ENCODE measurements at places on chromosomes 6 and 20.
A peak's percentile ranks its signal among the peaks of the same experiment; 100 is the strongest.

GRCh38 chr6:129287231-129288177, 404.6 kb downstream of the LAMA2 start:
- no peak for DNase-seq

DNA sequence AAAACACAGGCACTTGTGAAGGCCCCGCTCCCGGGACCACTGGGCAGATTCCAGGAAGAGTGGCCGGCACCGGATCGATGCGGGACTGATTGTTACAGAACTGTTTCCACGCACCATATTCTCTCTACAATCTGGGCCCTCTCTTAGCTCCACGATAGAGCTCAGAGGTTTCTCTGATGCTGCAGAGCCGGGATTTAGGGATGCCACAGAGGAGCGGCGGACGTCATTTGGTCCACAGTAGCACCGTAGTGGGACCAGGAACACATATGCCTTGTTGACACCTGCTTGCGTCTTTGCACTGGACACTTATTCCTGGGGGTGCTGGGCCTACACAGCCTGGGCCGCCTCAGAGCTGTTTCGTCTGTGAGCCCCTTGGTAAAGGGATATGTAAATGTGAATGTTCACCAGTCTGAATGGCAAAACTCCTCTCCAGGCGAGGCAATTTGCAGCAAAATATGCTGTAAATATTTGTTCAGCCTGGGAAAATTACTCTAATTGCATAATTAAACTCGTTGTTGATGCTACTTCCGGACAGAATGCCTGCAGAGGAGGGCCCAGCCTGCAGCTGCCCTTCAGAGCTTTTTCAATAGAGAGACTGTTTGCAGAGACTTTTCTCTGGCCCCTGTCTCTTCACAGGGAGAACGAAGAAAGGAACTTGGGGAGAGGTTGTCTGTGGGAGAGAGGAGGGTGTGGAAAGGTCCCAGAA, 9.4 kb downstream of the PCK1 start:
- DNase-seq = no peak

- DNase-seq = no peak
Observed at GRCh38 chr6:144417681-144418080, 132.5 kb downstream of the UTRN start.

- DNase-seq = no peak
Observed at GRCh38 chr20:35134472-35134871, 12.7 kb downstream of the EDEM2 start.

DNA sequence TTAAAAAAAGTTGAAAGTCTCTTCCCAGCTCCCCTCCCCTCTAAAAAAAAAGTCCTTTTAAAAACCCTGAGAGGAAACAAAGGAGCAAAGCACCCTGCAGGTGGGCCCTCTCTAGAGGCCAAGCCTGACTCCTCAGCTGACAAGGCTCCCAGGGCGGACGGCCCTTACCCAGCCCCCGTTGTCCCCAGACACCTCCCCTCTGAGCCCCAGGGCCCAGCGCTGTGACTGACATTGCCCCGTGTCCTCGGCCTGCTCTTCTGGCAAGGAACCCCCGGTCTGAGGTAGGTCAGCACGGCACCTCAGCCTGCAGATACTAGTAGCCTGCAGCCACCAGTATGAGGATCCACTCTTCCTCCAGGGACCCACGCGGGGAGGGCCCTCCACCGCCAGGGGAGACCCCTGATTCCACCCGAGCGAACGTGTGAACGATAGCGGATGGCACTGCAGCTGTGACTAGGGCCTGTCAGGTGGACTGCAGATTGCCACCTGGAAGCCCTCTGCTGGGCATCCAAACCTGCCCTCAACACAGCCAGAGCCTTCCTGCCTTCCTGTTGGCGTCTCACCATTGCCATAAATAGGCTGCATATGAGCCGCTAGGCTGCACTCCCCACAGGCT, 34.2 kb downstream of the FOXC1 start:
- no peak for DNase-seq

GRCh38 chr6:44297063-44298038, 15.8 kb downstream of the AARS2 start:
- peak; percentile 38 for DNase-seq

GRCh38 chr20:59064214-59064722, 21.7 kb upstream of the PRELID3B start:
- no peak for DNase-seq

GRCh38 chr20:22243067-22243466, 341.3 kb downstream of the FOXA2 start:
- no peak for DNase-seq

DNA sequence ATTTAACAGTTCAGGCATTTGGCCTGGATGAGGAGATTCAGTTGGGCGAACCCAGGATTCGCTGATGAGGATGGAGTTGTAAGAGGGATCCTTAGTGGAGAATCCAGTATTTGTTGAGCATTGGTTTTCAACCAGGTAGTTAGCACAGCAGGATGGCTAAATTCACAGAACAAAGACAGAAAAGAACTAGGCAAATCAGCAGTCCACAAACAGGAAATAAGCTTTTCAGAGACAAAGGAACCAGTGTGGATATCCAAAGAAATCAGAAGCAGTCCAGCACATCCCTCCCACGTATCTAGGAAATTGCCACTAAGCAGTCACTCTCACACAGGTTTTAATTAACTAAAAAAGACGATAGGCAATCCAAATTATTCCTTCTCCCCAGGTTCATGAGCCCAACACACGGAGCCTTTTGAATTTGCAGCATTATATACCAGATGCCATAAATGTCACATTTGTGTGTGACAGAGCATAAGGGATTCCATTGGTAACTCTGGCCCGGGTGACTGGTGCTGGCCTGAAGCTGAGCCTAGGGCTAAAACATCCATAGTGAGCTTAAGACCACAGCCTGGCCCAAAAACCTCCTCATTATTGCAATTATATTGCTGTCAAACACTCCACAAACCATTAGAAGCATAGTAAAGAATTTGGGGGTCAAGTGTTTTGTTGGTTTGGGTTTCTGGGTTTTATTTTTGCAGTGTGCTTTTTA, 131.5 kb downstream of the SOBP start:
- no peak for DNase-seq

- DNase-seq = no peak
Observed at GRCh38 chr6:106442395-106442794, 81.9 kb downstream of the CRYBG1 start.

DNA sequence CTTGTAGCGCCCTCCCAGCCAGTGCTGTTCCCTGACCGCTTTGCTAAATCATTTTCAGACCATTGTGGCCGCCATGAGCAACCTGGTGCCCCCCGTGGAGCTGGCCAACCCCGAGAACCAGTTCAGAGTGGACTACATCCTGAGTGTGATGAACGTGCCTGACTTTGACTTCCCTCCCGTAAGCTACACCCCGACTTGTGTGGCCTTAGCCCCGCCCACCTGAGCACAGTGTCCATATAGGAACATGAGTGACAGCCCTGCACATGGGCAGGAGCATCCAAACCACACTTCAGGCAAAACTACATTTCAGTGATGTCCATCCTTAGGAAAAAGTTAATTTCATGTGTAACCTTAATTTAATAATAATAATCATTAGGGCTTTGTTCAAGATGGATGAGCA, 51.1 kb downstream of the GNAS start:
- DNase-seq = no peak

GRCh38 chr6:35031611-35032529, 109.3 kb downstream of the TCP11 start:
- no peak for DNase-seq

- no peak for DNase-seq
Observed at GRCh38 chr6:56604186-56604585, 38.5 kb downstream of the DST start.

- DNase-seq = no peak
Observed at GRCh38 chr6:26404546-26404945, 2.5 kb downstream of the BTN3A1 start.

DNA sequence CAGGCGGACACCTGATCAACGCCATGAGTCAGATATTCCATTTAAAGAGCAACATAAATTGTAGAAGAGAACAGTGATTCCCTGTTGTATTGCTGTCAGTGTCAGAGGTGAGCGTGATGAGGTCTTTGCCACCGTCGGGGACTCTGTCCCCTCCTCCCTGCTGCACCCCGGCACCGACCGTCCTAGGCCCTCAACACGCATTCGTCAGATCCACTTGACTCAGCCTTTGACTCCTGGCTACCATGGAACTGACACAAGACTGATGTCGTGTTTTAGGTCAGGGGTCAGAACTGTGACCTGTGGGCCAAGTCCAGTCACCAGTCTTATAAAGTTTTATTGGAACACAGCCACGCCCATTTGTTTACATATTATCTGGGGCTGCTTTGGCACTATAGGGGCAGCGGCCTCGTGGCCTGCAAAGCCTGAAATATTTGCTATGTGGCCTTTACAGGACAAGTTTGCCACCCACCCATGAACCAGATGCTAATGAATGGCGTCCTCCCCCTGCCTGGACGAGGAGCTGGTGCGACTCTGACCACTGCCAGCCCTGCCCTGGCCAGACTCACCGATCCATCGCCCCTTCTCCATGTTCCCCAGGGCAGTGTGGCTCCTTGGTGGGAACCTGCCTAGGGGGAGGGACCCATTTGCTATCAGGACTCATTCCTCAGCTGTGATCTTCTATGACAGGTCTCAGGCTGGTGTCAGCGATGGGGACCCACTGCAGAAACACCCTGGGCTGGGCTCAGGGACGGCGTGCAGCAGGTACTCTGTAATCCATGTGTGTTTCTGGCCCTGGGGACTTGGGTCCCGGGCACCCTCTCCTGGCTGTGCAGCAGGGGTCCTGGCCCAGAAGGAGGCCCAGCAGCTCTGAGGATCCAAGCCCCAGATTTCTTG, 37.5 kb upstream of the PHACTR3 start:
- no peak for DNase-seq

DNA sequence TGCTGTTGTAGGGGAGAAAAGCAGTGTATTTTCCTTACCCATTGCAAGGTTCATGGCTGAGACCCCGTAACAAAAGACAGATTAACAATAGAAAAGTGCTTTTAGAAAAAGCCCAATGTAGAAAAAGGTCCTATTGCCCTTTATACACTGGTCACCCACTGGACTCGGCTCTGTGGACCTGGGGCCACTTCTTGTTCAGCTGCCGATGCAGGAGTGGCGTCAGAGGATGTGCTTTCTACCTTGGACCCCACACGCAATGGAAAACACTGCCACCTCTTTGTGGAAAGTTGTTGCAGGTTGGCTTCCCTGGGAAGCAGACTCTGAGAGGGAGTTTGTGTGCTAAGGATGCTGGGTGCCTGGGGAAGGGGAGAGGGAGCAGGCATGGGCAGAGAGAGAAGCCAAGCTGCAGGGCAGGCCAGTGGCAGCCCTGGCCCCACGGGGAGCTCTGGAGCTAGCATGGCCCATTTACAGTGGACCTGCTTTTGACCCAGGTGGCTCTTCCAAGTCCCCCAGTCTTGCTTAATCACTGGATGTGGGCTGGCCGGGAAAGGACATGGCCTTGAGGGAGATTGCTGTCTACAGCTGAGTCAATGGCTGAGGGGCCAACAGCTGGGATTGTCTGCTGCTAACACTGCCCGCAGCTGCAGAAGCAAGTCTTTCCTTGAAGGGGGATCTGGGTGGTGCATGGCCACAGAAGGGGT, 142.9 kb downstream of the CDC5L start:
- DNase-seq = no peak

DNA sequence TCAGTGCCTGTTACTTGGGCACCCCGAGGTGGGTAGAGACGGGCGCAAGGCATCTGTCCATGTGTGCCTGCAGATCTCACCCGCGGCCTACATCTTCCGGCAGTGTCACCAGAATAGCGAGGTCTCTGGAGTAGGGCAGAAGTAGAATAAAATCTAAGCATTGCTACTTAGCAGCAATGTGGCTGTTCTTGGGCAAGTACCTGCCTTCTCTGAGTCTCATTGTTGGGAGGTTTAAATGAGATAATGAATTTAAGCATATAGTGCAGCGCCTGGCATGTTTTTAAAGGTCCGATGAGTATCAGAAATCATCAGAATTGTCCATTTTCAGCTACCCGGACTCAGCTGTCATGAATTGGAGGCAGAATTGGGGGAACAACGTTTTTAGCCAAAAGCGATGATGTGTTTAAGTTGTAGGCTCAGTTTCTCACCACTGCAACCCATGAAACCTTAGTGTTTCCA, 800 bp downstream of the ABCC10 start:
- DNase-seq = no peak

DNA sequence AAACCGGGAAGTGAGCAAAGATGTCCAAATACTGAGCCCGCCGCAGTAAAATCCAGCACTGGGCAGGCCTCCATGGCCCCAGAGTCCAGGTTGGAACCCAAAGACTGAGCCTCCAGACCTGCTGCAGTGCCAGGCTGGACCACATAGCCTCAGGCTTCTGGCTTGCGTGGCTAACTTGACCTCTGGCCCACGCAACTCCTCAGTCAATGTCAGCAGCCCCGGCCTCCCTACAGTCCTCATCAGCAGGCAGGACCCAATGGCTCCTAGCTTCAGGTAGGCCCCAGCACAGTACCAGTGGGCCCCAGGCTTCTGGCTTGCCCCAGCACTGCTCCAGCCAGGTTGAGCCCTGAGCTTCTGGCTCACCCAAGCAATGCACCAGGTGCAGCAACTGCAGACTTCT, 245.1 kb upstream of the AFDN start:
- no peak for DNase-seq

GRCh38 chr6:82247505-82248272, at the start of gene IBTK:
Gene IBTK (minus strand): TSS chr6:82247744. CDS start chr6:82240486, 7,258 bp downstream.
- DNase-seq = peak; percentile 84

- DNase-seq = no peak
Observed at GRCh38 chr6:119142041-119142440, 63.6 kb upstream of the FAM184A start.

DNA sequence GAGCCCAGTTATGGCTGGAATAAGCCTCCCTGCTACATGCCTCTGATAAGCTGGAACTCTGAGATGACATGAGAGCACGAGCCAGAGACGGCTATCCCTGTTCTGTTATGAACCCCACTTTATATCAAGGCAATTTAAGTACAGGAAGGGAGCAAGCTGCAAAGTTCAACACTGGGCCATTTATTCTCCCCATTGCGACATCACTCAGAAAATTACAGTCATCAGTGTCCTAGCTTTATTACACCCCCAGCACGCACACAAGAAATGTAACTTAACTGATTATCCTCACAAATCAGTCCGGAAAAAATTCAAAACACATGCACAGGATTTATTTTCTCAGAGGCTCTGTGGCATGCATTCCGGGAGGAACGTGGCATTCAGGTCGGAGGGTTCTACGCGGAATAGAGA, 125.3 kb upstream of the SLC2A12 start:
- no peak for DNase-seq
